ENCODE measurements at places on chromosomes 2 and 18.

DNA sequence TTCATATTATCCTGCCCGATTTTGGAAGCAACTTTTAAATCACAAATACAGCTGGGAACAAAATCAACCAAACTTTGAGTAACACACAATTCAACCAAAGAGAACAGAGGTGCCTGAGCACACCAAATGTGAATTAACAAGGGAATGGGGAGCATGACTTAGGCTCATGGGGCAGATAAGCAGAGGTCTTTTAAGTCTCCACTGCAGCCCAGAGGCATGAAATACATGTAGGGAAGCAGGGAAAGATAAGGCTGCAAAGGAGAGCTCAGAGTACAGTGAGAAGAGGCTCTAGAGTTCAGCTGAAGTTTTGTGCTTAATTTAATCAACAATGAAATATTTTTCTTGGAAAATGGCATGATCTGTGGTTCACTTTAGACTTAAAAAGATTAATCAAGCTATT is 49.0 kb downstream of the CYTIP start:
- DNase-seq = no peak

GRCh38 chr2:120715941-120716340 is 19.7 kb upstream of the GLI2 start:
- DNase-seq = no peak

- DNase-seq = peak; percentile 36
Measured at GRCh38 chr2:227862227-227862740, 9.1 kb upstream of the DAW1 start.

- no peak for DNase-seq
Measured at GRCh38 chr2:168295051-168295450, 47.7 kb upstream of the STK39 start.

GRCh38 chr18:31819106-31819924 is 58.6 kb upstream of the SLC25A52 start:
- peak; percentile 3 for DNase-seq

- DNase-seq = no peak
Measured at GRCh38 chr2:177036747-177037146, 175.8 kb upstream of the HNRNPA3 start.

DNA sequence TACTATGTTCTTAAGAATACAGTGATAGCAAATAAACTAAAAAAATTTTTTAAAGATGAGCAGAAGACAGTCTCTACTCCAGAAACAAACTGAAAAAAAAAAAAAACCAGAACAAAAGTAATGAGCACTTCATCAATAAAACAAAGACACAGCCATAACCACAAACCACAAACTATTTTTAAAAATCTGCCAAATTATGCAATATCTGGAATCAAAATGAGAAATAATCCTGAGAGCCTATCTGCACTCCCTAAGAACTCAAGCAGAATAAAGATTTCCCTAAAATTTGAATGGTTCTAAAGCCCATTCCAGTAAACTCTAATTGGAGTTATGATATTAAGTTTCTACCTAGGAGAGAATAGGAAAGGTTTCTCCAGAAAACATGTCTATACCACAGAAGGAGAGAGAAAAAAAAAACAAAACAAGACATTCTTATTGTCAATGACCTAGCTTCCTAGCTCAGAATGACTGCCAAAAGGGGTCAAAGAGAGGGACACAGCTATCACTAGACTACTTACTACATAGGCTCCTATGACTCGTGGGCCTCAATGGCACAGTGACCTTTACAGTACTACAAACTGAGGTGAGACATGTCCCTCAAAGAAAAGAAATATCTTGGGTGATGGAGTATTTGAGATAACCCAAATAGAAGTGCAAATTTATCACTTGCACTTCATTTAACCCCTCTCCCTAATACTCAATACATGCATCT is 262.8 kb downstream of the ZEB2 start:
- DNase-seq = no peak

GRCh38 chr18:58586269-58586668 is 42.6 kb downstream of the ALPK2 start:
- no peak for DNase-seq

- no peak for DNase-seq
Measured at GRCh38 chr2:220134756-220135534, 507.5 kb downstream of the SLC4A3 start.

- DNase-seq = no peak
Measured at GRCh38 chr2:70918016-70918415, 17.7 kb upstream of the ATP6V1B1 start.

GRCh38 chr2:134120733-134121630 is 132.9 kb upstream of the MGAT5 start:
- DNase-seq = no peak

GRCh38 chr2:38217401-38218188 is 141.6 kb upstream of the CYP1B1 start:
- DNase-seq = no peak

DNA sequence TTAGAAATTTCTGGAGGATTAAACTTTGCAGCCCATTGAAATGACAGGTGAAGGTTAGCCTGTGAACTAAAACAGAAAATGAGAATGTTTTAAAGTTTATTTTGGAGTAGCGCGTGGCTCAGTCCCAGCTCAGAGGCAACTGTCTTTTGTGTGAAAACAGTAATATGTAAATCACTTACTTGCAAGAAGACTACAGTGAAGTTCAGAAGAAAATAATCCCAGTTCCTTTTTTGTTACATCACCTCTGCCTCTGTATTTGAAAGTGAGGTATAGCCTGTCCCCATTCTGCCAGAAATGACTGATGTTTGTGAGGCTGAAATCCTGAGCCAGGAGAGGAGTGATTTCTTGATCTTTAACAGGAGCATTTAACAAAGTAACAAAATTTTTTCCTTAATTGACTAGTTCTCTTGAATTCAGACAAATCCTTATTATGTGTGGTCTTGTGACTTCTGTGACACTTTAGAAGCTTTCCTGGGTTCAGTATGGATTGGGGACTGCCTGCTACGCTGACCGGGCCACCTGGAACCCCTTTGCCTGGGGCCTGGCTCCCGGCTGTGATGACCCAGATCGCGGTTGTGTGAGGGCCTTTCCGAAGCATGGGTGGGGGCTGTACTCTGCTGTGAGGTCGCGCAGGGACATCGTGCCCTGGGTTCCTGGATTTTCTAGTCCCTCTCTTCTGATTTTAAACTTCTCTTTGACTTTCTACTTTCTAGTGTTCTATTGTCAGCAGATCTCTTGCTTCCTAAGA is 24.3 kb downstream of the TRAPPC12 start:
- DNase-seq = no peak

- peak; percentile 50 for DNase-seq
Measured at GRCh38 chr2:162113776-162114168, 38.3 kb downstream of the GCG start.

GRCh38 chr2:143481237-143481623 is 352.0 kb downstream of the ARHGAP15 start:
- DNase-seq = no peak

DNA sequence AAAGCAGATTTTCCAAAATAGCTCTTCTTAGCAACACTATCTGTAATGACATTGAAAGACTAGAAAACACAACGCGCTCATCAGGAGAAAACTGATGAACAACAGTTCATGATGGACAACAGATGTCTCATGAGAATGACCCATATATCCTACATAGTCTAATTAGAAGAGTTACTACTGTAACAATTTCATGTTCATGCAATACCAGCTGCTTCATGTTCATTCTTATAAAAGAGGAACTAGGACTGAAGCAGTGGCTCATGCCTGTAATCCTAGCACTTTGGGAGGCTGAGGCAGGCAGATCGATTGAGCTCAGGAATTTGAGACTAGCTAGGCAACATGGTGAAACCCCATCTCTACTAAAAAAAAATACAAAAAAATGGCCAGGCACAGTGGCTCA is 22.7 kb downstream of the TRAPPC8 start:
- no peak for DNase-seq

DNA sequence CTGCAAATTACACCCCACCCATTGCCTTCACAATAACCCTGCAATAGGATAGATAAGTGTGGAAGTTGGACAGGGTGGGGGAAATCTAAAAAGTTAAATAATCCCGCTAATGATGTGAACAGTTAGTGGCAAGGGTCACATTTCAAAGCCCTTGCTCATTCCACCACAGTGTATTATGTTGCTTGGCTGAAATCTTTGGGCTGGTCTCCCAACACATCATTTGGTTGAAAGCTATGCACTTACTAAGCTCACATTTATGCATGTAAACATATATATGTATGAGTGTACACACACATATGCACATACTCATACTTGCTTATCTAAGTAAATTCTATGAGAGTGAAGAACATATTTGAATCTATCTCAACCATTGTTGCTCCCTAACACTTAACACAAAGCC is 197.8 kb downstream of the RDH14 start:
- no peak for DNase-seq

DNA sequence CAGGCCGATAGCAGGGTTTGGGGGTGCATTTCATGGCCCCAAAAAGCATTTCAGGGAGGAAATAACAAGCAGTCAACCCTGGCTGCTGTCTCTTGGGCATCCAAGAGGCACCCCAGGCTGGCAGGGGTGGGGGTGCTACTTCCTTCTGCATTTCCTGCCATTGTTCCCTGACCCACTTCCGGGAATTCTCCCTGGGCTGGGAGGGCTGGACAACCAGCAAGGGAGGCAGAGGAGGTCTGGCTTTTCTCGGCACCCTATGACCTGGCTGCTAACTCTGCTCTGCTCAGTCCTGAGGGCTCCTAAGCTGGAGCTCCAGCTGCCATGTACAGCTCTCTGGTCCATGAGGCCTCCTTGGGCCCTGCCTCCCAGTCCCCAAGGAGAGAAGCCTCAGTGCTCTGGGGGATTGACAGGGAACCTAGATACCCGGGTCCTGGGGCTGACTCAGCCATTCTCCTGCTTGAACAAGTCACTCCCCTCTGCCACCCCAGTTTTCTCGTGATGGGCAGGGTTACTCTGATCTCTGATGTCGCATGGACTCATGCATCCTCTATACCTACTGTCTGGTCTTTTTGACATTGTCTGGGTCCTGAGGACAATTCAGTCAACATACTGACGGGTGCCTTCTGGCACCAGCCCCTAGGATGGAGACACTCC is 47.2 kb downstream of the DYSF start:
- DNase-seq = no peak

DNA sequence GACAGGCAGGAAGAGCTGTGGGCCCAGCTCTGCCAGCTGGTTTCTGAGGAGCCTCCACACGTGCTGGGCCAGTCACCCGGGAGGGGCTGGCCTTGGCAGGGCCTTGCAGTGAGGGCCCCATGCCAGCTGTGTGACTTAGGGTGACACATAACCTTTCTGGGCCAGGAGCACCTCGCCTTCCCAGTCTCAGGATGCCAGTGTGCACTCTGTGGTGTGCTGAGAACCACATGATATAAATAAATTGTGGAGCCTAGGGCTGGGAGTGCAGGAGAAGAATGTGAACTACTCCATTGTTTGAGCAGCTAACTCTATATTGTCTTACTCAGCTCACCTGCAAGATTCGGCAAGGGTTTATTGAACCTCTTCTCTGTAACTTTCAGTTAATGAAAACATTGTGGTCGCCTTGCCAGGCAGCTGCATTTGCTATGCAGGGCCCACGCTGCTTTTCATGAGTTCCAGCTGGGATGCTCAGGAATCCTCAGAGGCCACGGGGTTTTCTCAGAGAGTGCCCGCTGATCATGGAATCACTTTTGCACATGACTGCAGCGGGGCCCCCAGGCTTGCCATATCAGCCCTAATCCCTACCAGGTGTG is 222.3 kb downstream of the SH3RF3 start:
- no peak for DNase-seq

- no peak for DNase-seq
Measured at GRCh38 chr2:157122776-157123175, 134.7 kb upstream of the GALNT5 start.

DNA sequence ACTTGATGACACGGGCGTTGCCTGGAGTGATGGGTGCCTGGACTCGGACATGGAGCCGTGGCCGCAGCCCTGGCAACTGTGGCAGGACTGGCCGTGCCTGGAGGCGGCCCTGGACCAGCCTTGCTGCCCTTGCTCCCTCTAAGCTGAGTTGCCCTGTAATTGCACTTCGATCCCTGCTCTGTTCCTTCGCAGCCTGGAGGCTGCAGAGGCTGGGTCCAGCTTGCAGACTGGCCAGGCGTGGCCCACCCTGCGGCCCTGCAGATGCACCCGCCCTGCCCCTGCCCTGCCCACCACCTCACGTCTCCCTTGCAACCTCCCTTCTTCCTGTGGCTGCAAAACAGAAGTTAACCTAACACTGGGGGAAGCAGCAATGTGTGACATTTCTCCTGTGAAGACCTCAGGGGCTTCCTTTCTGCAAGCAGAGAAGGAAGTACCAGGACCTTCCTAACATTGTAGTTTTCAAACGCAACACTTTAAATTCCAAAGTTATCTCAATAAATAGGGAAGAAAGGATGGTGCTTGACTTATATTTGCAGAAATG is 174.6 kb upstream of the TPO start:
- DNase-seq = no peak

DNA sequence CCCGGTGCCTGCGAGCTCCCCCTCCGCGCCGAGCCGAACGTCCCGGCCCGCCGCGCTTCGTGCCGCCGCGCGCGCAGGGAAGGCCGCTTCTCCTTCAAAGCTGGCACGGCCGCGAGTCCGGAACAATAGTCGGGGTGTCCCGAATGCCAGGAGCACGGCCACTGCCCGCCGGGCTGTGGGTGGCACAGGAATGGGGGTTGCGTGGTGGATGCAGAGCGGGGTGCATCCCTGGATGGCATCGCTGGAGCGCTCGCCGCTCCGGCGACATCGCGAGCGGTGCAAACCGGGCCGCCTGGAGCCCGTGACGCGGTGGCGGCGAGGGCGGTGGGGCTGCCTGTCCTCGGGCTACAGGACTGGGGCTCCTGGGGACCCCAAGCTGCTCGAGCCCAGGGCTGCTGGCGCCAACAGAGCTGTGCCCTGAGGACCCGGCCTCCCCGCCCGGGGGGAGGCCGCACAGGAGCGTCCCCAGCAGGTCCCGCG is 1.1 kb upstream of the SATB2 start:
- DNase-seq = no peak

- DNase-seq = no peak
Measured at GRCh38 chr2:144143294-144144151, 376.4 kb downstream of the ZEB2 start.

DNA sequence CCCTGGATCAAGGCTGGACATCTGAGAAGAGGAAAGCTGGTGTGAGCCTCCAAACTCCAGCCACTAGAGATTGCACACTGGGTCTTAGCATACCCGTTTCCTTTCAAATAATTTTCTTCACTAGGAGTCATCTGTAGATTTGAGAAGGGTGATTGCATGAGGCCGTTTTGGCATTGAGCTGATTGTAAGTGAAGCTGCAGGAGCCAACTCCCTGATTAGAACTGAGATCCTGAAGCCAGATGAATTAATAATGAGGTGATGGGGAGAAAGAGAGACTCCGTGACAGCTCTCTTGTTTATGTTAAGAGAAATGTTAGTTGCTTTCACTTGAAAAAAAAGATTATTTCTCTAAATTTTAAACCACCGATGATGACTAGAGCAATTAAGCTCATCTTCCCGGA is 268.4 kb upstream of the THSD7B start:
- no peak for DNase-seq
